ENCODE measurements at places on chromosomes 12 and 14. TPM values are rescaled to one million over a fixed set of nuclear protein-coding genes. Genes with fewer than 3 reads are reported as not detected.

The AVPR1A gene
- total RNA-seq: 0.24 TPM

The CLEC4D gene
- not detected for total RNA-seq

The SERPINA5 gene
- 2.2 TPM for total RNA-seq

The OR6C2 gene
- not detected for total RNA-seq

The GUCY2C gene
- total RNA-seq: 3.4 TPM

The KRT83 gene
- not detected for total RNA-seq

- H3K4me1 ChIP-seq: no peaks in the 10 kb centered on the region
- H3K27me3 ChIP-seq: peaks cover 23% of the 10 kb centered on the region
- no peak overlapping the region for H3K27ac ChIP-seq
These were observed 7.7 kb upstream of the NCKAP1L start for GRCh38 chr12:54489857-54490256.

DNA sequence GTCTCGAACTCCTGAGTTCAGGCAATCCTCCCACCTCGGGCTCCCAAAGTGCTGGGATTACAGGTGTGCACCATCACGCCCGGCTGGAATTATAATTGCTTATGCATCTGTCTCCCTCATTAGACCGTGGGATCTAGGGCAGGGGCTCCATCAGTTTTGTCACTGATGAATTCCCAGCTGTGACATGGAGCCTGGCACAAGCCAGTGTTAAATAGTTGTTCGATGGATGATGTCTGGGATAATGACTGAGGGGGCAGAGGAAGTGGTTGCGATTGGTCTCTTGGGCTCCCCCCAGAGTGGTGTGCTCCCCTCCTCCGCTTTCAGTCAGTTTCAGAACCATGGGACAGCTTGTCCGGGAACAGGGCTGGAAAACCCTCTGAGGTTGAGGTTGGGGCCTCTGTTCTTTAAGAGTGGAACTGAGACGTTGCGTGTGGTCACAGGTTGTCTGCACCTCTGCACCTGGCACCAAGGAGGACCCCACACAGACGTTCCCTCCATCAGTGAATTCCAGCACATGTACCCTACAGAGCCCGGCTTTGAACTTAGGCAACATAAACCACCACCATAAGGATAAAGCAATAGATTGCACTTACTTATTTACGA lies 30.8 kb upstream of the BATF start:
- H3K4me3 ChIP-seq: no peak overlapping the region
- no peaks in the 10 kb centered on the region for H3K27me3 ChIP-seq
- DNase-seq: no peak
- no peaks in the 10 kb centered on the region for H3K4me1 ChIP-seq
- no peak overlapping the region for H3K27ac ChIP-seq
- no peaks in the 10 kb centered on the region for H3K36me3 ChIP-seq

- H3K27me3 ChIP-seq: peaks cover 3% of the 10 kb centered on the region
- H3K36me3 ChIP-seq: peaks cover 9% of the 10 kb centered on the region
- no peak for DNase-seq
- peaks cover 22% of the 10 kb centered on the region for H3K4me1 ChIP-seq
- peak overlapping the region; percentile 27 for H3K27ac ChIP-seq
These were observed 653.9 kb upstream of the TBX3 start for GRCh38 chr12:115337693-115338543.

- no peak for DNase-seq
- no peak overlapping the region for H3K27ac ChIP-seq
- H3K4me3 ChIP-seq: no peak overlapping the region
- no peaks in the 10 kb centered on the region for H3K27me3 ChIP-seq
These were observed 281.0 kb upstream of the RGS6 start for GRCh38 chr14:71651228-71651627.

DNA sequence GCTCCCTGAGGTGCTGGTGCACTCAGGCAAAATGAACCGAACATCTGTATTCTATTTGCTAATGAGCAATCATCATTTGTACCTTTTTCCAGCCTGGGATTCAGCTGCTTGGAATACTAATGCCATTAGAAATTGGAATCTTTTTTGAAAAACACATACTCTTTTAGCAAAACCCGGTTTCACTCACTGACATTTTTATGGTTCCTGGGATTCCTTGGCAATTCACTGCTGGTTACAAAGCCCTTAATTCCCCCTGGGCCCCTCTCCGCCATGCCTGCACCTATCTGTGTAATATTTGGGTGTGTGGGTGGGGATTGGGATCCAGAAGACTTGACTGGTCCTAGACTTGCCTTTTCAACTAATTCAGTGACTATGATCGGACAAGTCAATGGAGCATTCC lies 199.1 kb downstream of the FOXN3 start:
- H3K4me3 ChIP-seq: no peak overlapping the region
- peaks cover 31% of the 10 kb centered on the region for H3K4me1 ChIP-seq
- H3K27me3 ChIP-seq: no peaks in the 10 kb centered on the region
- no peak overlapping the region for H3K27ac ChIP-seq
- peaks cover 23% of the 10 kb centered on the region for H3K36me3 ChIP-seq
- no peak for DNase-seq

GRCh38 chr14:90742729-90743128 lies 73.5 kb downstream of the TTC7B start:
- no peak overlapping the region for H3K4me3 ChIP-seq
- no peak for DNase-seq
- no peak overlapping the region for H3K27ac ChIP-seq
- no peaks in the 10 kb centered on the region for H3K4me1 ChIP-seq

DNA sequence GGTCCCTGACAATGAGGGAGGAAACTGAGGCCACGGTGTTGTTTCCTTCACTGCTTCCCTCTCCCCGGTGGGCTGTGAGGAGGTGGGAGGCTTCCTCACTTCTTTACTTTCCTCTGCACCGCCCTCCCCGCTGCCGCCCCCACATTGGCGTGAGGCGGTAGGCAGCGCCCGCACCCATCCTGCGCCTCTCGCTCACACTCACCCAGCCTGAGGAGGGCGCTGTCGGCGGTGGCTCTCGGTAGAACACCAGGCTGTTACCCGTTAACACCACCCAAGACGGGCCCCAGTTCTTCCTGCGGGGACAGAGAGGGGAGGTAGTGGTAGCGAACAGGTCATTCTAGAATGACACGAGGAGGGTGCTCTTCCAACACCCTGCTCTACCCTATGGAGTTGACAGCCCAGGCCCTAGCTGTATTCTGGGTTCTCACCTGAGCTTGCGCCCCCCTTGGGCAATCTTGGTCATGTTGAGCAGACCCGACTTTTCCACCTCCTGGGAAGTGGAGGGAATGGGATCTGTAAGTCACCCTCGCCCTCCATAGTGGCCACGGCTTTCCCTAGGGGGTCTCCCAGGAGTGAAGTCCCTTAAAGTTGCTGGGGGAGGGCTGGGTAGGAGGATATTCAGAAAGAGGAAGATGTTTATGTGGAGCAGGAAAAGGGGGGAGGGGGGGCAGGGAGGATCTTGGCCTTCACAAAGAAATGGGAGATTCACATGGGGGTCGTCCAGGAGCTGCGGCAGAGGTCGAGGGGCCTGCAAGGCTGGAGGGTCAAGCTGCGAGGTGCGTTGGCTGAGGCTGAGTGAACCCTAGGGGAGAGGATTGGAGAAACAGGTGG lies 3.3 kb downstream of the ARHGAP9 start:
- H3K27me3 ChIP-seq: peaks cover 99% of the 10 kb centered on the region
- H3K4me3 ChIP-seq: peak overlapping the region; percentile 77
- H3K27ac ChIP-seq: no peak overlapping the region
- no peaks in the 10 kb centered on the region for H3K36me3 ChIP-seq
- peaks cover 35% of the 10 kb centered on the region for H3K4me1 ChIP-seq

DNA sequence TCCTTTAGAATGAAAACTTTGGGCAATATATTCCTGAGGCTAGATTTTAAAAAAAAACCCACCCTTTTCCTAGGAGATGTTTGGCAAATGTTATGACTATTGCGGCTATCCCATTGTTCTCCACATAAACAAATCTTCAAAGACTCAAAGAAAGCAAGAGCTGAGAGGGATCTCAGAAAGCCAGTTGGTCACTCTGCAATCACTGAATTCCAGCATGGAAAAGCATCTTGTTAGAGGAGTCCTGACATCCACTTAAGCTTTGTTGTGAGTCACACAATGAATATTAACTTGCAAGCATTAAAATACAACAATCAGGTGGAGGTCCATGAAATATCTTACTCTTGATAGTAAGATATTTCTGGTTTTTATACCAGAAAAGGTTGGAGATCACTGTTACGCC lies 11.0 kb upstream of the PTPRB start:
- H3K4me1 ChIP-seq: peaks cover 40% of the 10 kb centered on the region
- H3K36me3 ChIP-seq: no peaks in the 10 kb centered on the region
- H3K27me3 ChIP-seq: no peaks in the 10 kb centered on the region
- H3K4me3 ChIP-seq: no peak overlapping the region

DNA sequence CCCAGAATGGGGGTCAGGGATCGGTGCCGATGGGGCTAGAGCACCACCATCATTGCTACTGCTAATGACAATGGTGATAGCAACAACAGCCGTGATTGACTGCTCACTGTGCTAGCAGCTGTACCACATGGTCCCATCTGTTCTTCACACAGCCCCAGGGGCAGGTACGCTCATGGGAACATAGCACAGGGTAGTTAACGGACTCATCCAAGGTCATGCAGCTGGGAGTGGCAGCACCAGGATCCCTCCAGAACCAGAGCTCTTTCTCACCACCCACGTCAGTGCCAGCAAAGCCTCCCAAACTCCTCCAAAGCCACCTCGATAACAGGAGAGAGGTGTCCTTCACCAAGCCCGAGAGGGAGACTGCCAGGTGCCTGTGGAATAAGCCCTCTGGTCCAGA lies 11.2 kb upstream of the DYNC1H1 start:
- H3K4me1 ChIP-seq: peaks cover 7% of the 10 kb centered on the region
- H3K27ac ChIP-seq: no peak overlapping the region
- H3K36me3 ChIP-seq: no peaks in the 10 kb centered on the region
- DNase-seq: no peak

GRCh38 chr14:102509746-102510615 lies at the start of gene ANKRD9:
ANKRD9 (minus strand) TSS chr14:102509776; CDS start chr14:102507889, 1,887 bp downstream.
- H3K4me1 ChIP-seq: peaks cover 15% of the 10 kb centered on the region
- no peaks in the 10 kb centered on the region for H3K36me3 ChIP-seq
- H3K27me3 ChIP-seq: peaks cover 2% of the 10 kb centered on the region
- DNase-seq: peak; percentile 96
- H3K4me3 ChIP-seq: peak within 1 kb of the TSS; percentile 88

DNA sequence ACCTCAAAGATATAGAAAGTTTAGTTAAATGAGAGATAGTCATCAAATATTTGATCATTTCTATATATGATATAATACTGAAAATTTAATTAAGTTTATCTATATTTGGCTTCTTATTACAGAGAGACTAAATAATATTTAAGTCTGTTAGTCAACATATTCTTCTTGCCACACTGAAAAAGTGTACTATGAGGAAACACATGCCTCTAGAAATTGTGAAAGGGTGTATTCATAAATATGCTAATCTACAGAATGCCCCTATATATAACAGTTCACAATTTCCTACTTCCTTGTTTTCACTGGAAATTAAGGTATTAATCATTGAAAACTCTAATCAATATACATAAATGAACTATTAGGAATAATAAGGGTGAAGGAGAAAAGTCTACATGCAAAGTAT lies 31.4 kb upstream of the ETV6 start:
- DNase-seq: no peak
- H3K4me1 ChIP-seq: peaks cover 72% of the 10 kb centered on the region
- peak overlapping the region; percentile 20 for H3K27ac ChIP-seq
- 0 out of 2 replicates have a peak, but pooled peaks cover 3% of the 10 kb centered on the region for H3K36me3 ChIP-seq

DNA sequence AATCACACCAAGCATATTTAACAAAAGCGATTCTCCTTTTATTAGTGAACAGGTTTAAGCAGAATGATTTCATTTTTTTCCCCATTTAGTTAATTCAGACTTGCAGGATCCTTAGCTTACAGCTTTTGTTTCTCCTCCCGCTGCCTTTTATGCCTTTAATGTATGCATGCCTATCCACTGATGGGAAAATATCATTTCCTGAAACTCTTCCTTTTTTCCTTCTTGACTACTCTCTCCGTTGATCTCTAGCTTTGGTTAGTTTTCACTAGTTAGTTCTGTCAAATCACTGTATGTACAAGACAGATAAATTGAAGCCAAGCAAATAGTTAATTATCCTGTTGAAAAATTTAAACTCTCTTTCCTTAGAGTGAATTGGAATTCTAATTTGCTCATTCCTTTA lies 26.3 kb downstream of the NKX2-1 start:
- H3K36me3 ChIP-seq: no peaks in the 10 kb centered on the region
- no peak for DNase-seq
- H3K4me1 ChIP-seq: peaks cover 17% of the 10 kb centered on the region
- no peak overlapping the region for H3K4me3 ChIP-seq
- H3K27ac ChIP-seq: no peak overlapping the region

GRCh38 chr12:56581418-56582145 lies 48.5 kb downstream of the BAZ2A start:
- H3K27ac ChIP-seq: peak overlapping the region; percentile 72
- H3K27me3 ChIP-seq: no peaks in the 10 kb centered on the region
- H3K4me1 ChIP-seq: peaks cover 7% of the 10 kb centered on the region
- peaks cover 2% of the 10 kb centered on the region for H3K36me3 ChIP-seq
- DNase-seq: no peak

- H3K36me3 ChIP-seq: no peaks in the 10 kb centered on the region
- H3K4me3 ChIP-seq: no peak overlapping the region
- no peaks in the 10 kb centered on the region for H3K27me3 ChIP-seq
- peaks cover 80% of the 10 kb centered on the region for H3K4me1 ChIP-seq
- H3K27ac ChIP-seq: peak overlapping the region; percentile 85
These were observed 92.7 kb downstream of the LRRC74A start for GRCh38 chr14:76918782-76919394.

GRCh38 chr12:57093415-57094207 lies 4.7 kb downstream of the NAB2 start:
- DNase-seq: peak; percentile 88
- no peaks in the 10 kb centered on the region for H3K27me3 ChIP-seq
- peak overlapping the region; percentile 93 for H3K27ac ChIP-seq
- H3K4me3 ChIP-seq: peak overlapping the region; percentile 22
- peaks cover 31% of the 10 kb centered on the region for H3K36me3 ChIP-seq

- no peak for DNase-seq
- no peak overlapping the region for H3K27ac ChIP-seq
- no peaks in the 10 kb centered on the region for H3K36me3 ChIP-seq
- no peak overlapping the region for H3K4me3 ChIP-seq
- no peaks in the 10 kb centered on the region for H3K4me1 ChIP-seq
These were observed 19.7 kb upstream of the PLEKHD1 start for GRCh38 chr14:69464829-69465228.

GRCh38 chr12:93135286-93136239 lies 206.5 kb upstream of the EEA1 start:
- 0 out of 2 replicates have a peak, but pooled peaks cover 3% of the 10 kb centered on the region for H3K4me1 ChIP-seq
- no peak overlapping the region for H3K27ac ChIP-seq
- no peak overlapping the region for H3K4me3 ChIP-seq
- H3K36me3 ChIP-seq: no peaks in the 10 kb centered on the region

- no peak overlapping the region for H3K27ac ChIP-seq
- no peak for DNase-seq
- no peaks in the 10 kb centered on the region for H3K27me3 ChIP-seq
- H3K4me1 ChIP-seq: no peaks in the 10 kb centered on the region
These were observed 23.9 kb downstream of the CLSTN3 start for GRCh38 chr12:7154042-7154441.

DNA sequence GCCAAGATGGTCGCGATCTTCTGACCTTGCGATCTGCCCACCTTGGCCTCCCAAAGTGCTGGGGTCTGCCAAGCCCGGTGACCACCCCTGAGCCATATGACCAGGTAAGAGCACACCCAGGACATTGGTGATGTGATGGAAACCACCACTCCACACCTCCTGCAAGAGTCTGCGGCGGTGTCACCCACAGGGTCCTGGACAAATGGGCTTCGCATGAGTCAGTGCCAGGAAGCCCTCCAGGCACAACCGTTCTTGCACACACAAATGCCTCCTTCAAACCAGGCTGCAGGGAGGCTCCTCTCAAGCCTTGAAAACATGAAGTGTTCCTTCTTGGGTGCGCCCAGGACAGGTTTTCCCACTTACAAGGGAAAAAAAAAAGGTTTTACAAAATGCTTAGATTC lies 16.6 kb downstream of the PITPNM2 start:
- peaks cover 2% of the 10 kb centered on the region for H3K36me3 ChIP-seq
- peaks cover 3% of the 10 kb centered on the region for H3K4me1 ChIP-seq
- no peak overlapping the region for H3K27ac ChIP-seq
- no peaks in the 10 kb centered on the region for H3K27me3 ChIP-seq
- no peak for DNase-seq
- H3K4me3 ChIP-seq: no peak overlapping the region

All from WTC11 (cell line).